Activated T-cell treated with anti-CD3 and anti-CD28 coated beads, Interleukin-2, amount 50 U/mL, for 1 hour (primary cell): ENCODE measurements at places on chromosomes 13 and 19.

- DNase-seq: no peak
Observed at GRCh38 chr13:82214341-82214740, 1667.9 kb downstream of the SLITRK1 start.

- no peak for DNase-seq
Observed at GRCh38 chr13:75454497-75454896, 27.5 kb downstream of the TBC1D4 start.

DNA sequence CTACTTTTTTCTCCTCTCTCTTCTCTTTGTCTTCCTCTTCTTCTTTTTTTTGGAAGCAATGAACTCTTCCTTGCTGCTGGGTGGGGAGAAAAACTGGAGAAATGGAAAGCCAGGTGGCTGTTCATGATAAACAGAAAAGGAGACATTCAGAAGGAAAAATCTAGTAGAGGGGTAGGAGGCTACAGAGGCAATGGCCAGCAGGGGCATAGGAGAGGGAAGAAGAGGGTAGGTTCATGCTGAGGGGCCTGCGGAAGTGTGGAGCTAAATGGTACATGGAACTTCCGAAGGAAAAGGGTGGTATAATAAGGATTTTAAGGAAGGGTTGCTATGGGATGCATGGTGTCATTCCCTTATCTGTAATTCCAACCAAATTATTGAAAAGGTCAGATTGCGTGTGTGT lies 17.5 kb upstream of the HS6ST3 start:
- no peak for DNase-seq

GRCh38 chr13:59513686-59514085 lies 650.0 kb downstream of the DIAPH3 start:
- no peak for DNase-seq

DNA sequence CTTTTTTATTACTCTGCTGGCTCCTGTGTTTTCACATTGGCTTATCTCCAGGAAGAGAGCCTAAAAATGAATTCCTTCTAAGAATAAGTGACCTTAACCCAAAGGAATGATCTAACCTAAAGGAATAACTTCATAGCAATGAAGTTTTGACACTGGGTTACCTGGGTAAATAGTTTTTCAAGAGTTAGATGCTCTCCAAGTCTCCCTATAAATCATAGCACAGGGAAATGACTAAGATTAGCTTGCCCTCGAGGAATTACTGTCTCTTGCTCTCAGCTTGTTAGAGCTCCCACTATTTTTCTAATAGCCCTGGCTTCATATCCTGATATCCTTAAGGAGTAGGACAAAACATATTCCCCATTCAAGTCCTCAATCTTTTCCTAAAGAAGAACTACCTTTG lies 66.3 kb downstream of the SPRY2 start:
- DNase-seq: no peak

- DNase-seq: no peak
Observed at GRCh38 chr19:22945560-22945959, 57.4 kb downstream of the ZNF728 start.

DNA sequence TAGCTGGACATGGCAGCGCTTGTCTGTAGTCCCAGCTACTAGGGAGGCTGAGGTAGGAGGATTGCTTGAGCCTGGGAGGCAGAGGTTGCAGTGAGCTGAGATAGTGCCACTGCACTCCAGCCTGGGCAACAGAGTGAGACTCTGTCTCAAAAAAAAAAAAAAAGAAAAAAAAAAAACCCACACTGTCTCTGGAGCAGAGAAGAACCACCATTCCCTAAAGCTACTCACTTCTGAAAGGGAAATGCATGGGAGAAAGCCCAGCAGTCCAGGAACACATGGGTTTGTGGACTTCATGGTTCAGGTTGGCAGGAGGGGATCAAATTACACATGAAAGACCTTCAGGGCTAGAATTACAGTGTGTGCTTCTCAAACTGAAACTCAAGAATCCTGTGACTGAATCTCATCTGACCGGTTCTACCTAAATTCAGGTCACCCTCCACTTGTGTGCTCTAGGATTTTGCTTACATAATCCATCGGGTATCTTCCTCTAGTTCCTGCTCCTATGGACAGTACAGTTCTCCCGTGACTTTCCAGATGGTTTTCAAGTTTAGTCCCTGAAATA lies 30.2 kb upstream of the CPB2 start:
- no peak for DNase-seq

GRCh38 chr19:55483706-55484592 lies 1.0 kb upstream of the NAT14 start:
- DNase-seq: no peak

DNA sequence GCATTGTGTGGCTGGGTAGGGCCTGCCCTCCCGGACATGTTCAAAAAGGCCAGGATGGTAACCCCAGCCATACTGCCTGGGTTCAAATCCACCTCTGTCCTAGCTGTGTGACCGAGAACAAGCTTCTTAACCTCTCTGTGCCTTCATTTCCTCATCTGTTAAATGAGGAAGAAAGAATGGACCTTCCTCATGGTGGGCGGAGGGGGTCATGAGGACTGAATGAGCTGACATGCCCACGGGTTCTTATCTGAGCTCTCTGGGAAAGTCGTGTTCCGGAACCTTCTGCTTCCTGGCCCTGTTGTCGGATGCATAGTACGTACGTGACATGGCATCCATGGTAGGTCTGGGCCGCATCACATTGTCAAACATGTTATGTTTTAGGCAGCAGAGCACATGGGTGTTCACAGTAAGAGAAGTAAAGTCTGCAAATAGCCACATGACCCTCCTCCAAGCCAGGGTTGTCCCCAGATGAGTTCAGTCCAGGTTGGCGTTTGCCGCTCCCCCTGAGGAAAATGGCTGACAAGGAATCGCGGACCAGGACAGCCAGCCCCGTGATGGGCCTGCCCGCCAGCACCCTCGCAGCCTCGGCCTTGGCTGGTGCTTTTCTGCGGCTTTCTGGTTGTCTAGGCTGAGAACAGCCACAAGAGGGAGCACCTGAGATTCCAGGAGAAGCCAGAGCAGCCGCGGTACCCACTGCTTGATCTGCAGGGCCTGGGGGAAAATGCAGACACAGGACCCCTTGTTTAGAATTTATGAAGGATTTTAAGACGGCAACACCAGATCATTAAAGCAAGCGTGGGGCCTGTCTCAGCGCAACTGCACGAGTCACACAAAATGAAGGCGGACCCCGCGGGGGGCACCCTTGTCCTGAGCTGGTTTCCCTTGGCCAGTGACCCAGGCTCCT lies 2.4 kb upstream of the NTN5 start:
- DNase-seq: peak; percentile 73

- DNase-seq: no peak
Observed at GRCh38 chr19:28949535-28949934, 263.4 kb downstream of the UQCRFS1 start.

- DNase-seq: peak; percentile 83
Observed at GRCh38 chr19:1082165-1082927, 12.8 kb downstream of the POLR2E start.

GRCh38 chr13:91318886-91319285 lies 28.6 kb upstream of the MIR17HG start:
- DNase-seq: no peak

DNA sequence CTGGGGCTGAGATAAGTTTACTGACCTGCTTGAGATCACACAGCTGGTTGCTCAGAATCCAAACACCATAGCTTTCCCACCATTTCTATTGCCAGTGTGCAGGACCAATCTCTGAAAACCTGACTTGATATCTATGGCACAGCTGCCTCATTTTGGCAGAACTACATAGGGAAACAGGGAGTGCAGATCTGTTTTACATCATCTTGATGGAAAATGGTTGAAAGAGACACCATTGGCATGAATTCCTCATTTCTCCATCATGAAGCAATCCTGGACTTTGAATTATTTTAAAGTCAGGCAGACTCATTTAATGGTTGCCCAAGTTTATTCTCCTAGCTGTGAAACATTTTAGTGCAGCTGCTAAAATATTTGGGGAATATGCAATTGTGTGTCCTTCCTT lies 1628.2 kb upstream of the SLC10A2 start:
- DNase-seq: no peak

DNA sequence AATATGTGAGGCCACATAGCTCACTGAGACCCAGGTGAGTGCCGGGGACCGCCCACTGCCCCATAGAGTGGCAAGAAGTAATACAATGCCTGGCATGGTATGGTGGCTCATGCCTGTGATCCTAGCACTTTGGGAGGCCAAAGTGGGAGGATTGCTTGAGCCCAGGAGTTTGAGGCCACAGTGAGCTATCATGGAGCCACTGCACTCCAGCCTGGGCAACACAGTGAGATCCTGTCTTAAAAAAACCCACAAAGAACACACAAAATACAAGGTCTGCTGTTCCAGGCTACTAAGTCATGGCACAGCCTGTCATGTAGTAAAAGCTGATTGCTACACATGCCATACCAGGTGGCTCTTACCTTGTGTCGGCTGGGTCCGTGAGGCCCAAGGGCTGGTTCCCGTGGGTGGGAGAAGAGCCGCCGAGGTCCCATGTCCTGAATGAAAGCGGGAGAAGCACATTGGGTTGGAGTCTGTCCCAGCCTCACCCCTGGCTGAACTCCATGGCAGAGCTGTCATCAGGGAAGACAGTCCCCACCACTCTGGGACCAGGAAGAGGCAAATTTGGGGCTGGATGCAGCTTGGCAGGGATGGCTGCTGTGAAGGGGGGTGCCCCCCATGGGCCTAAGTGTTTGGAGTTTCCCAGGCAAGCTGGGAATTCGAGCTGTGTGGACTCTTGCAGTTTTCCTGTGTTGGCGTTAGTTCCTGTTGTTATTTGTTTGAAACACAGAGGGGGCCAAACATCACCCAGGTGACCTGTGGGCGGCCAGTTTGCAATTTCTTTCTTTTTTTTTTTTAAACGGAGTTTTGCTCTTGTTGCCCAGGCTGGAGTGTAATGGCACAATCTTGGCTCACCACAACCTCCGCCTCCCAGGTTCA lies 3.2 kb upstream of the FDX2 start:
- DNase-seq: no peak

- DNase-seq: no peak
Observed at GRCh38 chr13:44756276-44756810, 180.2 kb upstream of the TSC22D1 start.

DNA sequence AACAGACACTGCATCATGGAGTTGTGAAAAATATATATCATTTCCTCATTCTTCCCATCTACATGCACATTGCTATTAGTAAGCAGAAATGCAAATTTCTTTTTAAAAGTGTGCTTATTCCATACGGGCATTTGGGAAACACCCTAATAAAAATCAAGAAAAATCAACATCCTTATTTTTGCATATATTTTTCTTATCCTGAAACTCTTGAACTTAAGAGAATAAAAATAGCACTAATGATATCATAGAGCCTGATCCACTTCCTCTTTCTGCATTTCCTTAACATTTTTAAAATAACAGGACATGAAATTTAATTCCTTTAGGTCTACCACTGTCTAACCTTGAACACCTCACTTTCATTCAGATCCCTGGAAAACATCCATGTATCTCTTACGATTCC lies 123.3 kb downstream of the VWA8 start:
- DNase-seq: no peak

GRCh38 chr19:23101241-23101640 lies 15.6 kb upstream of the ZNF730 start:
- no peak for DNase-seq

- DNase-seq: no peak
Observed at GRCh38 chr13:27770809-27771208, 21.5 kb upstream of the GSX1 start.

DNA sequence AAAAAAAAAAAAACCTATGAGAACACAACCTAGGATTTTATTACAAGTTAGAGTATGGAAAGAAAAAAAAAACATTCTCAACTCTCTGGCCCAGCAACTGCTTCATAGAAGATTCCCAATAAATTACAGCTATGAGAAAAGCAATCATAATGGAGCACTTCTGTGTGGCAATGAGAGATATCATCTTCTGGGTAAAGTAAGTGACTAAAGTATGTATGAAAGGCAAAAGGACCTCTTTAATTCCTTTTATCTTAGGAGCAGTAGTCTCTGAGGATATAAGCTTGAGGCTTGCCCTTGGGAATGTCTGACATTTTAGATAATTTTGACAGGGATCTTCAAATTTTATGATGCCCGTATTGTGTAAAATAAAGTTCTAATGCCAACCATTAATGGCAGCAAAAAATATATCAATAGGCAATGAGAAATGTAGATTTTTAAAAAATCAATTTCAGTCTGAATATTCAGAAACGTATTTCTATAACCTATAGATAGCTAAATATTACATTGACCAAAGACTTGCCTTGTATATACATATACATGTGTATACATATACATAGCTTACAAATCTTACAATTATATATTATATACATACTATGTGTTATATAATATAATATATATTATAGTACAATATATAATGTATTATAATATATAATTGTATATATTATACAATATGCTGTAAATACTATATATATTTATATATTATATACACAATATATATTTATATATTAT lies 823.9 kb upstream of the SLITRK1 start:
- no peak for DNase-seq

DNA sequence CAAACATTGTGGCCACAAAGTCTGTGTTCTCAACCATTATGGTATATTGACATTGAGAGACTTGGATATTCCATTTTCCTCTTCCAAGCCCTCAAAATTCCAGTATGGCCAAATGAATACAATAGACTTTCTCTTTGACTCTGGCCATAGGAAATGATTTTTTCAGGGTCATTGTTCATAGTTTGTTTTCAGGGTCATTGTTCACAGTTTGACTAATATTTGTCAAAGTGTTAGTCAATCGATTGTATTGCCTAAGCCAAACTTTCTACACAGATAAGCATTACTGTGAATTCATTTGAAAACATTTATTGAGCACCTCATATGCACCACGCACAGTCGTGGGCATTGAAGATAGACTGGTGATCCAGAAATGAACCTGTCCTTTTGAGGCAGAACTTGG lies 22.9 kb upstream of the FAM216B start:
- no peak for DNase-seq

- DNase-seq: peak; percentile 52
Observed at GRCh38 chr19:8515317-8515716, 1.4 kb upstream of the ZNF414 start.

DNA sequence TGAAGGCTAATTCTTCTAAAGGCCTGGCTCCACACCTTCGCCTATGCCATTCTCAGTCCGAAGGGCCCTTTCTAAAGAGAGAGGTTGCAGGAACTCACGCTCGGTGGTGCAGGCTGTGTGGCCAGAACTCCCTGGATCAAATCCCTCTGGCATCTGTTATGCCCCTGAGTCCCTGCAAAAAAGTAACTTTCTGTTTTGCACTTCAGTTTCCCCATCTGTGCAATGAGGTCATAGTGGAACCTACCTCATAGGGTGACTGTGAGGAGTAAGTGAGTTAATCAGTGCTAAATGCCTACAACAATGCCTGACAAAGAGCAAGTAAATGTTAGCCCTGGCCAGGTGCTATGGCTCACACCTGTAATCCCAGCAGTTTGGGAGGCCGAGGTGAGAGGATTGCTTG lies 7.3 kb downstream of the IGSF23 start:
- no peak for DNase-seq

- no peak for DNase-seq
Observed at GRCh38 chr19:374183-374885, 29.7 kb upstream of the MIER2 start.

GRCh38 chr13:94007072-94007471 lies 472.4 kb downstream of the DCT start:
- DNase-seq: no peak

GRCh38 chr13:53357582-53357981 lies 329.0 kb downstream of the OLFM4 start:
- no peak for DNase-seq

- no peak for DNase-seq
Observed at GRCh38 chr19:22610121-22610520, 24.0 kb upstream of the ZNF492 start.

GRCh38 chr13:67306742-67307141 lies 76.6 kb upstream of the PCDH9 start:
- no peak for DNase-seq
